ENCODE measurements at places on chromosomes 11 and 22. TPM values are rescaled to one million over a fixed set of nuclear protein-coding genes. Genes with fewer than 3 reads are reported as not detected.

OSBP2 gene
- total RNA-seq: 1.5 TPM

GRCh38 chr11:47383071-47383470 lies 4.7 kb upstream of the SPI1 start:
- no peak for DNase-seq

DNA sequence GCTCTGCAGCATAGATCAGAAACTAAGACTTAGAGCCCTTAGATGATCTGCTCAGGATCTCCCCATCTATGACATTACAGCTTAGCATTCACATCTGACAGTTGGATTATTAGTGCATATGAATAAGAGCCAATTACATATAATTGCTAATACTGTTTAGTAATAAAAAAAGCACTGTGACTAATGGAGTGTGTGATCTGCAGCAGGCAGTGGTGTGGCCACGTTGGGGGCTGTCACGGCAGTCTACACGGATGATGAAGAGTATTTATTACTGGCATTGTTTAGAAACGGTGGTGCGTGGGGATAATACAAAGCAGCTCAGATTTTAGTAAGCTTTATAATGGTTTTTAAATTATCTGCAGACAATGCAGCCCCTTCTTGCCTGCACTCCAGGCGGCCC lies 93.5 kb upstream of the TIMP3 start:
- DNase-seq: no peak

CADM1 gene
- 12.7 TPM for total RNA-seq

DNA sequence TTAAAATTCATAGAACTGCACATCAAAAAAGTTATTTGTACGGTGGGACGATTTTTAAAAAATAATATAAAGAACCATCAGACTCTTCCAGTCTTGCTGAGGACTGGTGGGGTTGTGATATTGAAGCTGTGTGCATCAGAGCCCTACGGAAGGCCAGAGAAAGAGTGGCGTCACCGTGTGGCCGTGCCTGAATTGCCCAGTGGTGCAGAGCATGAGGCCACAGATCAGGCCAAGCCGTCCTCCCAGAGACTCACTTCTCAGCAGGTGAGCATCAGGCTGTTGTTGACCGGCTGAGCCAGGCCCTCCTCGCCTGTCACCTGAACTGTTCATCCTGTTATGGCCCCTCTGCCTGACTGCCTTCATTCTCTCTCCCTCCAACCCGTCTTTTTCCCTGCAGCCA lies 1013.9 kb downstream of the TBC1D22A start:
- no peak for DNase-seq

DNA sequence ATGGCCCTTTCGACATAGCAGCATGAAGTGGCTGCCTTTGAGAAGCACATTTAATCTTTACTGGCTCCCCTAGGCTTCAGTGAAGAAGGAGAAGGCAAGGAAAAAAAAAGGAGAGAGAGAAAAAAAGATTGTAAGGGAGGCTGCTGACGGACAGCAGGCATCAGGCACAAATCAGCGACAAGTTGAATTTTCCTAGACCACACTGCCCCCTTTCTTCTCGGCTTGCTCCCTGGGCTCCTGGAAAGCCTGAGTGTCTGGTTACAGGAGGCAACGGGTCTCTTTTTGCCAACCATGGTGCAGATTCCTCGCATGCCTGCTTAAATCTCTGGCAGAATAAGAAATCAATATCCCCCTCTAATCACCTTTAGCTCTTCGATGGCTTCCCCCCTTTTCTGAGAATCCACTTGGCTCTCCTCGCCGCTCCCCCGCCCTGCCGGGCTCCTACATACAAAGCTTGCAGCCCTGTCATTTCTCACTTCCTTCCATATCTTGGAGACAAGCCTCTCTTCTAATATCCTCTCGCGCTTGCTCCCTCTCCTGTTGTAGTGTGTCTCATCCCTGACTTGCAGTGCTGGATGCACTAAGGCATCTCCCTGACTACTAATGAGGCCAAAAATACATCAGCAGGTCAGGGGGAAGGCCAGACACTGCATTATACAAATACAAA lies 14.3 kb downstream of the BLID start:
- DNase-seq: peak; percentile 56

- peak; percentile 97 for DNase-seq
Measured at GRCh38 chr11:66336234-66337102, at the start of gene RIN1. TSS of gene RIN1 (minus strand) at chr11:66336434. CDS start at chr11:66336402, 32 bp downstream.

DERL3 gene
- total RNA-seq: 0.17 TPM

GAB4 gene
- not detected for total RNA-seq

Measured in renal cortical epithelial cell (primary cell).